ENCODE measurements at places on chromosomes 2 and 18.

DNA sequence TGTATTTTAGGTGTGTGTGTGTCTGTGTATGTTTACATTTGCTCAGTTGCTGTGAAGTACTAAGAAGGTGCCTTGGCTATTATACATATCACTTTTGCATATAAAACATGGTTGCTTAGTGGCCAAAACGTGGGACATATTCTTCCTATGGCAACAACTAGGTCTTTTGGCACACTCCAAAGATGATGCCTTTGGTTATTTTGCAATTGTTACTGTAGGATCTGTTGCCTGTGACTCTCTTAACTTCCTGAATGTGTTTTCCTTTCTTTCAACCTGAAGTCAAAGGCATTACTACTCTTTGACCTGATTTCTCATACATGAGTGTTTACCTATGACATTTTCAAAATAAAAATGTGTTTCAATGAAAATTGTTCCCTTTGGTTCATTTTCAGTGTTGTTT, 160.5 kb downstream of the UBE2E3 start:
- DNase-seq, result no peak

DNA sequence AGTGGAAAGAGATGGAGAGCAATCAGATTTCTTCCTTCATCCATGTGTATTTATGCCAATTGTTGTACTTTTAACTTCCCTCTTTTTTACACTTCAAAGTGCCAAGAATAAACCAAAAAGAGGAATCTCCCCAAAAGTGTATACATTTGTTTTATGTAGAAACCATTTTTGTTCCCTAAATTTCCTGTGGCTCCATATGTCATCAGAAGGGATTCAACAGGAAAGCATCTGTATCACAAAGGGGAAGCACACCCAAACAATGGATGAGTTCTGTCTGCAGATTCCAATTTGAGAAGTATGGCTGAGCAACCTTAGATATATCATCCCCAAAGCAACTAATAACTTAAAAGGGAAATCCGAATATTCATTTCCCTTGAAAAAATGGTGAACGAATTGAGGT, 275.0 kb downstream of the MREG start:
- no peak for DNase-seq

- DNase-seq, result no peak
Measured at GRCh38 chr18:12589448-12589847, 68.5 kb downstream of the SPIRE1 start.

DNA sequence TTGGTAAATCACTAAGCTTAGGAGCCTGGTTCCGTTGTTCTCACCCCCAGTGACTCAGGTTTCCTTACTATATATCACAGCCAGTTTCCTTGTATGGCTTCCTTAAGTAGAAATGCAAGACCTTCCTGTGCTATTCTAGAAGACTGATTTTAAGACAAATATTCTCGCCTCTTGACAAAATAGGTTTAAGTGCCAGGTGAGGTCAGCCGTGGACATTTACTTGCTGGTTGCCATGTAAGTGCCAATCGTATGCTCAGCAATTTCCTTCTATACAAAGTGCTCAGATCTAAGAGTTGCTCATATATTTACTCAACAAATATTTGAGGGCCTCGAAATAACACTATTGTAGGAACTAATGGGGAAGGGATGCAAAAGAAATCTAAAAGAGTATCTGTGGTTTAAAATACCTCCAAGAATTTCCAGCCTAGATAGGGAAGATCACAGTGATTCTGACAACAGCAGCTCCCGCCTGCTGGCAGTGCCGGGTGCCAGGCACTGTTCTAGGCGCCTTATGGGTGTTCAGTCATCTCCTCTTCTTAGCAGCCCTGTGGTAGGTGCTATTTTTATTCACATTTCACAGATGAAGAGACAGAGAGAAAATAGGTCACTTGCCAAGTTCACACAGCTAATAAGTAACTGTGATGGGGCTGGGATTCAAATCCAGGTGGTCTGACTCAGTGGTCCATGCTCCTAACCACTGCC, 95.3 kb upstream of the B3GNT7 start:
- no peak for DNase-seq

GRCh38 chr18:4238966-4239365, 216.1 kb downstream of the DLGAP1 start:
- DNase-seq, result no peak

DNA sequence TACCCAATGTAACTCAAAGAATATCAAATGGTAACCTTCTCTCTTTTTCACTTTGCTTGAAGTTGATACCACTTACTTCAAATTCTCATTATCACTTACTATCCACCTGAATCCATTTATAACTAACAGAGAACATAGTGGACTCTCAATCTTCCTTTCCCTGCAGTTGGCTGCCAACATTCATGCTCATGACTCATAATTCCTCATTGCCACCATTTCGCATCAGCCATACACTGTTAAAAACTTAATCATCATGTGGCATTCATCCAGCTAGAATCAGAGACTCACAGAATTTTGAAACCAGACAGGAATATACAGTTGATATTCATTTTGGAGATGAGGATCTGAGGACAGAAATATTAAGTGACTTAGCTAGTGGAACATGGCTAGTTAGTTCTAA, 56.8 kb downstream of the SLC4A10 start:
- DNase-seq, result no peak

GRCh38 chr2:218471982-218472381, 53.1 kb downstream of the VIL1 start:
- DNase-seq, result no peak

- no peak for DNase-seq
Measured at GRCh38 chr2:113227698-113228097, 51.0 kb downstream of the PAX8 start.

- no peak for DNase-seq
Measured at GRCh38 chr2:40039549-40039948, 260.5 kb upstream of the THUMPD2 start.

DNA sequence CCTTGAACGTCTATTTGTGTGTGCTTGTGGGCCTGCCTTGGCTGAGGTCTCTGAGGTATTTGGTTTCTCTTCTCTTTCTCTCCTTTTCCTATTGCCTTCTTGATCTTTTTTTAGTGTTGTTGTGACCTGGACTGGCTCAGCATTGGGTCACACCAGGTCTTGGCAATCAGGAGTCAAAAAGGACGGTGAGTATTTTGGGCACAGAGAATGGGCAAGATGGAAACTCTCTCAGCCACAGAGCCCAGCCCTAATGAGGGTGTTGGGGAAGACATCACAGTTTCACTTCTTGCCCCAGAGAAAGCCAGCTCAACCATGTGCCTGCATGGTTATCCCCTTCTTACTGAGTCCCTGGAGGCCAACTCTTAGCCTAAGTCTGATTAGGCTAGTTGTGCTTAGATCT, 13.7 kb upstream of the INO80C start:
- no peak for DNase-seq

GRCh38 chr2:146669735-146670134, 1175.1 kb upstream of the ACVR2A start:
- no peak for DNase-seq

DNA sequence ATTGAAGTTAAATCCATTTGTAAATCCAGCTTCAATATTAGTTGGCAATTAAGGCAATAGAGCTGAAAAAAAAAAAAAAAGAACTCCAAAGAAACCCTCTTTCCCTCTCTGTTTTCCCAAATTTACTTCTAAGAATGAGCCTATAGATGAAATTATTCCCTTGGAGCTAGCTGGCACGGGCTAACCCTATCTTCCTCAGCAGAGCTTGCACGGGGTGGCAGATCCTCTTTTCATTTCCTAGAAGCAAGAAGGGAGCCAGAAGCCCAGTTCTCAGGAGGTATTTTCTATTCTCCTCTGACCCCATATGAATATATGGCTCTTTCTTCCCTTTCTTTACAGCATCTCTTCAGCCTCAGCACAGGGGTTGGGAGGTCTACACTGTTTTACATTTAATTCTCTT, 426.0 kb downstream of the TGIF1 start:
- no peak for DNase-seq

- DNase-seq, result no peak
Measured at GRCh38 chr18:58004317-58004716, 39.7 kb upstream of the NEDD4L start.

- no peak for DNase-seq
Measured at GRCh38 chr2:161604901-161605300, 19.3 kb upstream of the SLC4A10 start.

- DNase-seq, result no peak
Measured at GRCh38 chr2:8337321-8337720, 344.5 kb upstream of the ID2 start.

GRCh38 chr18:44869533-44869932, 188.8 kb downstream of the SETBP1 start:
- no peak for DNase-seq

DNA sequence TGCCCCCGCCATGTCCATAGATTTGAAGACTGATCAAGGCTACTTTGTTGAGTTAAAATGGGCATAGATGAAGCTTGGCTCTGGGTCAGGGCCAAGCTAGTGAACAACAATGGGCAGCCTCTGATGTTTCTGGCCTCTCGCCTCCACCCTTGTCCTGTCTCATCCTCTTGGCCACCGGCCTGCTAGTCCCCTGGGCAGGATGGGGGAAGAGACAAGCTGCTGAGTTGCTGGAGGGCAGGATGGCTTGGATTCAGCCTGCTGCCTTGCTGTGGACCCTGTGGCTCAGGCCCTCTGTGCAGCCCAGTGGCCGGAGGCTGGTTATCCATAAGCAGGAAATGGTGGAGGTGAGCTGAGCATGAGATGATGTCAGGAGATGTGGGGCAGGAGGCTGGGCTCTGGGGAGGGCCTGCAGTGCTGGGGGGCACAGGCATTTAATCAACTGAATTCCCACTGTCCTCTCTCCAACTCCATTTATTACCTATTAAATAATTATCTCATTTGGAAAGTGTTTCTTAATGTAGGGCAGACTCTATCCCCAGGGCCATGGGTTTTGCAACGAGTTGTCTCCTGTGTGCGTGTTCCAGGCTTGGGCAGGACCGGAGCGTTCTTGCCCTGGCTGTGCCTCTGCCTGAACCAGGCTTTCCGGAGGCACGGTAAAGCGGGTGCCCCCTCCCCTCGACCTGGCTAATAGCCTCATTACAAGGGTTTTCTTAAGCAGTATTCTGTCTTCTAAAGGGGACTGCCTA, 122.9 kb downstream of the GLI2 start:
- DNase-seq, result no peak

DNA sequence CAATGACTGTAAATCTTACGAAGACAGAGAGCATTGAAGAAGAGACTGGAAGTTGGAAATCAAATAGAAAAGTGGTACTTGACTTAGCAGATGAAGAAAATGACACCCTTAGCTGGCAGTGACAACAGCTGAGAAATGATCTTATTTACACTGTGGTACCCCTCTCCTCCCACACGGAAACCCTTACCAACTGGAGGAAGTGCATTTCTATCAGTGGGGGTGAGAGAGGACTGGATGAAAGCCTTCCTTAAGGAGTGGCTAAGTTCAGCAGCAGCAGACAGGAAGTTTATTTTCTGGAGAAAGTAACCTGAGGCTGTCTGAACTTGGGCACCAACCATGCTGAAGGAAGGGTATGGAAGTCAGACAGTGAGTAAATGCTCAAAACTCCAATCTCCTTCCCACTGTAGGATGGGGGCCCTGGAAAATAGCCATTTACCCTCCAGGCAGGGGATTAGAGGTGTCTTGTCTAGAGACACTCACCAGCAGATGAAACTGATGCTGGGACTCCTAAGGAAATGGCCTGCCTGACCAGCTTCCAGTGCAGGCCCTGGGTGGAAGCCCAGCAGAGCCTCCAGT, 160.2 kb upstream of the NCK2 start:
- DNase-seq, result no peak

GRCh38 chr2:29847886-29848285, 73.5 kb downstream of the ALK start:
- no peak for DNase-seq

DNA sequence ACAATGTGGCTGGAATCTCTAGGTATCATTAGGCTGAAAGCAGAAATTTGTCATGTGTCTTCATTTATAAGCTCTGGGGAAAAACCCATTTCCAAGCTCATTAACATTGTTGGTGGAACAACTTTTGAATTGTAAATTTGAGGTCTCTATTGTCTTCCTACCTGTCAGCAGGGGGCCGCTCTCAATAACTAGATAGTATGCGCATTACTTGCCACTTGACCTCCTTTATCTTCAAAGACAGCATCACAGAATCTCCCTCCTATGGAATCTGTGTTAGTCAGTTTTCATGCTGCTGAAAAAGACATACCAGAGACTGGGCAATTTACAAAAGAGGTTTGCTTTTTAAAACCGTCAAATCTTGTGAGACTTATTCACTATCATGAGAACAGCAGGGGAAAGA, 223.1 kb downstream of the CALCRL start:
- no peak for DNase-seq
